Activated naive CD8-positive, alpha-beta T cell treated with anti-CD3 and anti-CD28 coated beads, Interleukin-2, amount 50 U/mL, for 24 hours (primary cell): ENCODE measurements at places on chromosomes 7 and 10.

GRCh38 chr7:55939514-55940123 lies 12.1 kb upstream of the MRPS17 start:
- H3K27me3 ChIP-seq: no peaks in the 10 kb centered on the region
- no peak overlapping the region for H3K27ac ChIP-seq
- peaks cover 22% of the 10 kb centered on the region for H3K36me3 ChIP-seq
- no peak for DNase-seq

DNA sequence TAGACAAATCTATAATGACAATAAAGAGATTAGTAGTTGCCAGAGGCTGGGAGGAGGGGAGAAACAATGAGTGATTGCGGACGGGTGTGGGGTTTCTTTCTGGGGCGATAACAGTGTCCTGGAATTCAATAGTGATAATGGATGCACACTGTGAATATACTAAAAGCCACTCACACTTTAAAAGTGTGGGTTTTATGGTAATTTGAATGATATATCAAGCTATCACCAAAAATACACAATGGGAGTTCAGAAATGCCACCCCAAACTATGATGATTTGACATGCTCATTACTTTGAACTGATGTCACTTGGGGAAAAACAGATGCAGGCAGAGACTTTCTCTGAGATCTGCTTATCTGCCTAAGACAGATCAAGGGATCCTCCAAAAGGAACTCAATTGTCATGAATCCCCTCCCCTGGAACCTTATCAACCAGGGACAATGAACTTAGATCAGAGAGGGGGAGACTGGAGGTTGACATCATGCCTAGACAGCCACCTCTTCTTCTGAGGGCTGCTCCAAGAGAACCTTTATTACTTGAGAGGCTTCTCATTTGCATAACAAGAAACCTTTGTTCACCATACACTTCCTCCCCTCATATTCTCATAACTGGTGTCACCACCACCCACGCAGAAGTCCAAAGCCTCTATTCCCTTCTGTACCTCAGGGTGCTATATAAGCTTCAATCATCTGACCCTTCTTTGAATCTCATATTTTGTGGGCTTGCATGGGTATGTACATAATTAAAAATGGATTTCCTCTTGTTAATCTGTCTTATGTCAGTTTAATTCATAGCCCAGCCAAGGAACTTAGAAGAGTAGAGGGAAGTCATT lies 14.8 kb upstream of the ZC3HAV1 start:
- no peaks in the 10 kb centered on the region for H3K27me3 ChIP-seq
- DNase-seq: peak; percentile 41
- H3K4me1 ChIP-seq: peaks cover 39% of the 10 kb centered on the region
- no peak overlapping the region for H3K4me3 ChIP-seq

GRCh38 chr7:94562525-94562924 lies 52.9 kb downstream of the CASD1 start:
- no peak overlapping the region for H3K27ac ChIP-seq
- no peaks in the 10 kb centered on the region for H3K4me1 ChIP-seq
- peaks cover 15% of the 10 kb centered on the region for H3K36me3 ChIP-seq
- no peak for DNase-seq
- H3K27me3 ChIP-seq: no peaks in the 10 kb centered on the region

- peaks cover 27% of the 10 kb centered on the region for H3K27me3 ChIP-seq
- peak overlapping the region; percentile 68 for H3K4me3 ChIP-seq
- no peaks in the 10 kb centered on the region for H3K36me3 ChIP-seq
- DNase-seq: peak; percentile 72
- peaks cover 40% of the 10 kb centered on the region for H3K4me1 ChIP-seq
- H3K27ac ChIP-seq: peak overlapping the region; percentile 92
Observed at GRCh38 chr7:23893942-23894891, 184.2 kb downstream of the STK31 start.

GRCh38 chr7:30078280-30078679 lies 50.1 kb downstream of the PLEKHA8 start:
- H3K4me1 ChIP-seq: no peaks in the 10 kb centered on the region
- H3K36me3 ChIP-seq: peaks cover 2% of the 10 kb centered on the region
- H3K27ac ChIP-seq: no peak overlapping the region
- no peak for DNase-seq
- H3K4me3 ChIP-seq: no peak overlapping the region

- no peaks in the 10 kb centered on the region for H3K4me1 ChIP-seq
- H3K36me3 ChIP-seq: no peaks in the 10 kb centered on the region
- H3K27me3 ChIP-seq: no peaks in the 10 kb centered on the region
Observed at GRCh38 chr7:111676167-111676566, 113.9 kb upstream of the IMMP2L start.

GRCh38 chr10:89032141-89032891 lies 41.7 kb downstream of the FAS start:
- H3K27ac ChIP-seq: peak overlapping the region; percentile 68
- peaks cover 40% of the 10 kb centered on the region for H3K4me1 ChIP-seq
- DNase-seq: peak; percentile 71
- no peaks in the 10 kb centered on the region for H3K27me3 ChIP-seq
- no peaks in the 10 kb centered on the region for H3K36me3 ChIP-seq
- peak overlapping the region; percentile 50 for H3K4me3 ChIP-seq

GRCh38 chr10:74227697-74228424 lies 76.8 kb downstream of the ADK start:
- peaks cover 36% of the 10 kb centered on the region for H3K4me1 ChIP-seq
- peaks cover 10% of the 10 kb centered on the region for H3K36me3 ChIP-seq
- H3K27me3 ChIP-seq: no peaks in the 10 kb centered on the region
- H3K27ac ChIP-seq: peak overlapping the region; percentile 82

DNA sequence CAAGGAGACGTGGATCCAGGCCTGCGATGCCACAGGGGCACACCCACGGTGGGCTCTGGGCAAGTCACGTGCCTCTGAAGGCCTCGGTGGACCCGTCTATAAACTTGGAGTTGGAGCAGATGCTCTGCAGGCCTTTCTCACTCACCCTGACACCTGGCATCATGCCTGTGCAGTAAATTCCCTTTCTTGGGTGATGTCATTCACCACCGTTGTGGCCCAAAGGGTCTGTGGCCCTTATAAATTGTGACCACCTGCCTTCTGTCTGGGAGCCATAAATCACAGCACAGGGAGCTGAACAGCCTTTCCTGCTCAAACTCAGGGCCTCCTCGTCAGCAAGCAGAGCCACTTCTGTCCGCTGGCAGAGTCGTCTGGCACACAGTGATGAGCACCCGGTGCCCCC lies 52.2 kb downstream of the GPAM start:
- no peaks in the 10 kb centered on the region for H3K27me3 ChIP-seq
- no peak overlapping the region for H3K4me3 ChIP-seq
- H3K27ac ChIP-seq: no peak overlapping the region
- no peaks in the 10 kb centered on the region for H3K36me3 ChIP-seq

- H3K27ac ChIP-seq: no peak overlapping the region
- H3K36me3 ChIP-seq: peaks cover 8% of the 10 kb centered on the region
- H3K4me3 ChIP-seq: no peak overlapping the region
- H3K4me1 ChIP-seq: peaks cover 24% of the 10 kb centered on the region
Observed at GRCh38 chr7:27976531-27976930, 204.1 kb downstream of the JAZF1 start.

DNA sequence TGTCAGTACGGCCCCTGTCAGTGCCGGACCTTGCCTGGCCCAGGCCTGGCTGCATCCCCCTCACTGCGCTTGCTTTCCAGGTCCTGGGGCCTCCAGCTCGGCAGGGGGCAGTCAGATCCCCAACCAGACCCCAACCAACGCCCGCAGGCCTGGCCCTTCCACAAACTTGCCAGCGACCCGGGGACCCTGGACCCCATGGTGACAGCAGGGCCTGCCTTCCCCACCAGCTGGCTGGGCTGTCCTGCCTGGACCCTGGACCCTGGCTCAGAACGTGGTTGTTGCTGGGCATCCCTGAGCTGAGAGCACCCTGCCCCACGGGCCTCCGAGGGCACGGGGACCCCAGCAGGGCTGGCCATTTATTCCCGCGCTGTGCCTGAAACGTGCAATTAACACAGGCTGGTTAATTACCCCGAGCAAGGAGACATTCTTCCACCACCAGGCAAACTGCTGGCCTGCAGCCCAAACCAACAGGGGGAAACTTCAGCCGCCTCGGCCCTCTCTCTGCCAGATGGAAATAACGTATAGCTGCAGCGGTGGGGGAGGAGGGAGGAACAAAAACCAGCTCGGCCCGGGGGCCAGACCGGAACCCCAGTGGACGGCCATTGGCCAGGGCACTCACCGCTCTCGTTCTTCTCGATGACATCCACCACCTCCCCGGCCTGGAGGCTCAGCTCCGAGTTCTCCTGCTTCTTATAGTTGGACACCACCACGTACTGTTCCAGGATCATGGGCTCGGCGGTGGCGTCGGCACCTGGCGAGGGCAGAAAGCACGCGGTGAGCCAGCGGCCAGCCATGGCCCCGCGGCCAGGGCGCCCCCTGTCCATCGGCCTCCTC lies 167.1 kb downstream of the NEURL1 start:
- peak overlapping the region; percentile 78 for H3K27ac ChIP-seq
- H3K27me3 ChIP-seq: no peaks in the 10 kb centered on the region
- peak overlapping the region; percentile 83 for H3K4me3 ChIP-seq

DNA sequence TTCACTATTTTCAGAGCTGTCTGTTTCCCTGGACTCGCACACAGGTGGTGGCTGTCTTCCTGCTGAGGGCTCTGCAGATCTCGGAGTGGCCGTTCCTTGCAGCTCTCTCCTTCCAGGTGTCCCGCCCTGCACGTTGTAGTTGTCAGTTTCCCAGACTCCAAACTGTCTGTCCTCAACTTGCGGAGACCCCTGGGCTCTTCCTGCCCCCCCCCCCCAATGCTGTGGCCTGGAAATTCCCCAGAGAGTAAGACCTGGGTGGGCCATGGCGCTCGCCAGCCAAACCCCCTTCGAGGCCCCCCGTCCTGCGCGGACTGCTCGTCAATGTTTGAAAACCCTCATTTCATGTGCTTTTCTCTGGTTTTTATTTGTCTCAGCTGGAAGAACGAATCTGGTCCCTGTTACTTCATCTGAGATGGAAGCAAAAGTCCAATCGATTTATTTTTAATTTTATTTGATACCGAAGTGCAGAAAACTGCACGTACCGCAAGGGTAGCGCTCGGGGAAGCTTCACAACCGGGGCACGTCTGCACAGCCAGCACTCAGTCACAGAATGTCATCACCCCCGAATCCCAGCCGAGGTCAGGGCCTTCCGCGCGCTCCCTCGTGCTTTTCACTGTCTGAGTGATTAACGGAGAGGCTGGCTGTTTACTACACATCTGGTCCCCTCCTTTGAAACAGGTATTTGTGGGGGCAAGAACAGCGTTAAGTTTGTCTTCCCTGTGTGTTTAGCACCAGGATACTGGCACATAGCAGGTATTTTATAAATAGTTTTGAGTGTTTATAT lies 46.4 kb upstream of the NKX6-2 start:
- H3K27me3 ChIP-seq: no peaks in the 10 kb centered on the region
- peaks cover 3% of the 10 kb centered on the region for H3K36me3 ChIP-seq
- H3K4me1 ChIP-seq: no peaks in the 10 kb centered on the region
- no peak for DNase-seq
- no peak overlapping the region for H3K27ac ChIP-seq

GRCh38 chr10:3933733-3934132 lies 148.7 kb upstream of the KLF6 start:
- no peaks in the 10 kb centered on the region for H3K27me3 ChIP-seq
- H3K4me3 ChIP-seq: no peak overlapping the region
- H3K27ac ChIP-seq: peak overlapping the region; percentile 94
- no peak for DNase-seq

- H3K36me3 ChIP-seq: peaks cover 7% of the 10 kb centered on the region
- peak overlapping the region; percentile 86 for H3K4me3 ChIP-seq
- peaks cover 26% of the 10 kb centered on the region for H3K4me1 ChIP-seq
- DNase-seq: peak; percentile 83
- no peaks in the 10 kb centered on the region for H3K27me3 ChIP-seq
- H3K27ac ChIP-seq: peak overlapping the region; percentile 94
Observed at GRCh38 chr10:100998991-100999741, 442 bp upstream of the LZTS2 start.

DNA sequence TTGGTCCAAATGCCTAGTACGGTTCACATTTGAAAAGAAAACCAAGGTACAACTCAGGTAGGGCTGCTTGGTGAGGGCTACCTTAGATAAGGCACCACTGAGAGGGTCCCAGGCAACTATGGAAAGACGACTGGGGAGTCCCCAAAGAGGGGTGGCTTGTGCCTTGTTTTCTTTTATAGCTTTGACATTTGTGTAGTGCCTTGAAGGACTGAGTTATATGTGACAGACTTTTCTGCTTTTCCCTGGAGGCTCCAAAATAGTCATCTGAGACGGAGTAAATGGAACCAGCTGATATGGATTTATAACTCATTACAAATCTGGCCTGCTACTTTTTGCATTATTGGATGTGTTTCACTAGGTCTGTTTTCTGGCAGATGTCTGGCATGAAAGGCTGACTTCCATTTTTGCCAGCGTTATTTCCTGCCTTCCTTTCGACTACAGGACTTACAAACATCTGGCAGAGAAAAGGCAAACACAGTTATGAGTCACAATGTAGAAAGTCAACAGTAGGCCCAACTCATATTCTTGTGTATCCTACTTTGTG lies 88.2 kb upstream of the IMMP2L start:
- DNase-seq: no peak
- H3K4me3 ChIP-seq: no peak overlapping the region
- H3K4me1 ChIP-seq: no peaks in the 10 kb centered on the region
- H3K36me3 ChIP-seq: no peaks in the 10 kb centered on the region

GRCh38 chr10:131899695-131900349 lies 986 bp upstream of the PPP2R2D start:
- H3K27ac ChIP-seq: peak overlapping the region; percentile 79
- peaks cover 7% of the 10 kb centered on the region for H3K36me3 ChIP-seq
- peaks cover 14% of the 10 kb centered on the region for H3K27me3 ChIP-seq
- H3K4me3 ChIP-seq: peak overlapping the region; percentile 82
- no peak for DNase-seq

DNA sequence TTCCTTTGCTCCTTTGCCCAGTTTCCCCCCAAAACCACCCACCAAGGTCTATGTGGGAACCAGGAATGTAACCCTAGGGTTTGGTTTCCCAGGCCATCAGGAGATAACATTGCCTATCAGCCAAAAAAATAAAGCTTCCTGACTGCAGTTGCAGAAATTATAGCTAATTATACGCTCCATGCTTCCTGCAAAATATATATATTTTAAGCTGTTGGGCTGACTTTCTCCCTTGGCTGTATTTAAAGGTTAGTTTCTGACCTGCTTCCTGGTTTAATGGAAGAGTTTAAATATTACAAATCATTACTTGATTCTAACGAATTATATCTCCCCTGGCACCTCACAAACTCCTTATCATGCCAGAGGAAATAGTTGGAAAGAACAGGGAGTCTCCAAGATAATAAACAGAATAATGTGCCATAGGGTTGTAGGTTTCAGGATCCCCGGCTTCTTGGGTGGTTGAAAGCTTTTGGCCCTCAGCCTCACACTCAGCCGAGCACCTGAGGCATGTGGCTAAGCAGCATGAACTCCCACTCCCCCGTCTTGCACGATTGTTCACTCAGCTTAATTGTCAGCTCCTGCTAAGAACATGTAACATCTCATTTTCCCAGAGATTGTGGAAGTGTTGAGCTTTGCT lies 79.9 kb downstream of the FZD1 start:
- no peak overlapping the region for H3K27ac ChIP-seq
- no peaks in the 10 kb centered on the region for H3K36me3 ChIP-seq
- no peaks in the 10 kb centered on the region for H3K4me1 ChIP-seq
- no peak overlapping the region for H3K4me3 ChIP-seq
- H3K27me3 ChIP-seq: no peaks in the 10 kb centered on the region
